ENCODE measurements at places on chromosomes 12 and 14.

- DNase-seq = no peak
These were observed 4.1 kb downstream of the TRHDE start for GRCh38 chr12:72276181-72276805.

DNA sequence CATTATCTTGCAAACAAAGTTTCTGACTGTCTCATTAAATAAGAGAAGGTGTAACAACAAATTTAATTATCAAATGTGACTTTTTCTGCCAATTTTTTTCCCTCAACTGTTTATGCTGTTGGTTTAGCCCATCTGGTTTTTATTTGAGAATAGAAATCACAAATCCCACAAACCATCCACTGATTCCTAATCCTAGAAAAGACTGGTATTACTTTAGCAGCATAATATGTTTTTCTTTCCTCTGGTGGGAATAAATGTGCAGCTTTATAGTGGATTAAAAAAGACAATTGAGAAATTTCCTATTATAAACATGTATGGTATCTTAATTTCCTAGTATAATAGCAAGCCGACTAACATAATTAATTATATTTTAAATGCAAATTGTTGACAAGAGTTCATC, 257.9 kb upstream of the FOXN3 start:
- DNase-seq = peak; percentile 18

- peak; percentile 13 for DNase-seq
These were observed 19.4 kb downstream of the UTP20 start for GRCh38 chr12:101299346-101299745.

- DNase-seq = peak; percentile 6
These were observed 11.1 kb upstream of the RTL1 start for GRCh38 chr14:100914597-100915021.

DNA sequence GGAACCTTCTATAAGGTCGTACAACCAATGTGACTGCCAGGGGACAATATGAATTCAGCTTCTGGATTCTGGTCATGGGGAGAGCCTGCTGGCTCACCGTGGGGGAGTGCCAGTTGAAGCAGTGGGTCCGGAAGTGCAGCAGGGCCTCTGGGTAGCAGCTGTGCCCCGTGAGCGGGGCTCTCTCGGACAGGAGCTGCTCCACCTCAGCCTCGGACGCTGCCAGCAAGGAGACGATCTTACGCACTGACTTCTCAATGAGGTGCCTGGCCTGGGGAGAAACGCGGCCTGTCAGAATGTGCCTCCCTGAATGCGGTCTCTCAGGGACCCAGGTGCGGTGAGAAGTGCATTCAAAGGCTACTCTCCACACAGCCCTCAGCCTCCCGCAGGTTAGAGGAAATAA, 42.0 kb downstream of the LGMN start:
- DNase-seq = no peak

DNA sequence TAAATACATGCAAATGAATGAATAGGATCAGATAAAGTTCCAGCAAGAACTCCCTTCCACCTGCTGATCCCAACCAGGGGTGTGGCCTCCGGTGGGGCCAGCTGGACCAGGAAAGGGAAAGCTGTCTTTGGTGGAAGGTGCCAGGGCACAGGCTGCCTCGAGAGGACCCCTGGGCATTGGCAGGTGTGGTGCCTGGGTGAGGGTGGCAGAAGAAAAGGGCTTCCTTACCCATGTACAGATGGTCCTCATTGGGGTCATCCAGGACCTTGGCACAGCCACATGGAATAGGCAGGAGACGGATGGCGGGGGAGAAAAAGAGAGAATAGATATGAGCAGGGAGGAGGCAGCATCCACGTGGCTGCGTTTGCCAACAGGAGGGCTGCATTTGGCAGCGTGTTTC, 36.4 kb downstream of the CAMKK2 start:
- DNase-seq = no peak

DNA sequence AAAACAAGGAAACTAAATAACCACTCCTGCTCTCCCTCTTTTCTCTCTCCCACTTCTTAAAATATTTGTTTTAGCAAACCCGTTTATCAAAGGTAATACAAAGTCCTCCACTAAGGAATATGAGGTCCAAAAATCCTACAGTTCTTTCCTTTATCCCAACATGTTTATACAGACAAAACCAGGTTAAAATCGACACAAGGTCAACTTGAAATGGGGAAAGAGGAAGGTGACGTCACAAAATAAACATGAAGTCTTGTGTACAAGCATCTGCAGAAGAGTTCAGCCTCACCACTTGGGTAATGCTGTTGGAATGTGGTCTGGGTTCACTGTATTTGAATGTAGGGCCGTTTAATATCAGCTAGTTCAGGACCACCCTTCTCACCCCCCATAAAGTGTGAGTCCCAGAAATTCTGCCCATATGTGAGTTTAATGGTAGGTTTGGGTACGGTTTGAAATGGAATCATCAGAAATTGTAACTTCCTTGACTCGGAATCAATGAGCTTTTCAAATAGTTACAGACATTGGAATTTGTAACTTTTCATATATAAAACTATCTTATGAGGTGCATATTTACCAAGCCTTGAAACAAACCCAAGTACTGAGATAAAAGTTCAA, 120.0 kb upstream of the SLC38A2 start:
- peak; percentile 29 for DNase-seq

- DNase-seq = no peak
These were observed 26.7 kb upstream of the G2E3 start for GRCh38 chr14:30532264-30532663.

GRCh38 chr14:56339855-56340701, 221.9 kb downstream of the PELI2 start:
- DNase-seq = peak; percentile 89

DNA sequence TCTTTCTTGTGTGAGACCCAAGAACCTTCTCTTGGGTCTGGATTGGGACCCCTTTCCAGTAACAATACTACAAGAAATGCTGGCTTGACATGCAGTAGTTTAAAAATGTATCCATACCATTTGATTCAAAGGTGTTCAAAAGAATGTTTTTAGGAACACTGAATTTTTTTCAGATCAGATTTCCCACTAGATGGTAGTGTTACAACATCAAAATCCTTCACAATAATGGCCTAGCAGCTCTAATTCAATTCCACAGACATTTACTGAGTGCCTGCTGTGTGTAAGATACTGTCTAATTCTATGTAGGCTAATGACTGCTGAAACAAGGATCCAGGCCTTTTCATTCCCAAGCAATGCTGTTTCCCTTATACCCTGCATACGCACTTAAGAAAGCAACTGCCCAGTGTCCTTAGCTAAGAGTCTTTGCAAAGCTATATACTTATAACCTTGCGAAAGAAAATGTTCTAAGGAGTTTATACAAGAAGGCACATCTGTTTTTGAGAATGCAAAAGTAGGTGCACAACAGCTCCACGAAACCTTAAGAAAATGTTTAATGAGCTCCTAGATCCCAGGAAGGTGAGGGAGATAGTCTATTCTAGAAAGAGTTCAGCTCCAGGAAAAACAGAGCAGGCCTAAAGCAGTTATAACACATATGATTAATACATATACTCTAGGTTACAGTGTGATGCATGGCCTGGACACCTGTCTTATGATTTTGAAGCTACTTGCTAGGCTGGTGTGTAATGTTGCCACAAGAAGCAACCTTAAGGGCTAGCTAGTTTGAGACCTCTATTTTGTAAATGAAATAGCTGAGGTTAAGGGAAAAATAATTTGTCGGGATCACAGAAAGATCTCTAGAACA, 50.9 kb upstream of the PKP2 start:
- DNase-seq = no peak

DNA sequence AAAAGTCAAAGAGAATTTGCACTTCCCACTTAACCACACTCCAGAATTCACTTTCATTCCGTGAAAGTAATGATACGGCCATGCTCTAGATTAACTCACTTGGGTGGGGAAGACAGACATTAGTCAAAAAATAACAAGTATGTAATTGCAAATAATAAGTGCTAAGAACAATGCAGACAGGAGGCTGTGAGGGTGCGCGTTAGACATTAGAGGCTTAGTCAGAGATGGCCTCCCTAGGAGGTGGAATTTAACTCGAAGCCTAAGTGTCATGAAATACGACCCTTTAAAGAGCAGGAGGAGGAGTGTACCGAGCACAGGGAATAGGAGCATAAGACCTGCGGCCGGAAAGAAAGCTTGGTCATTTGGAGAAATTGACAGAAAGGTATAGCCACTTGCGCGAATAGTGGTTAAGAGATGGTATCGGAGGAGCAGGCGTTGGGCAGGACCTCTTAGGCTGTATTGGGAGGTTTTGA, 628 bp downstream of the SNRPF start:
- peak; percentile 25 for DNase-seq

- DNase-seq = peak; percentile 22
These were observed 117.8 kb downstream of the DUSP6 start for GRCh38 chr12:89234324-89235114.

DNA sequence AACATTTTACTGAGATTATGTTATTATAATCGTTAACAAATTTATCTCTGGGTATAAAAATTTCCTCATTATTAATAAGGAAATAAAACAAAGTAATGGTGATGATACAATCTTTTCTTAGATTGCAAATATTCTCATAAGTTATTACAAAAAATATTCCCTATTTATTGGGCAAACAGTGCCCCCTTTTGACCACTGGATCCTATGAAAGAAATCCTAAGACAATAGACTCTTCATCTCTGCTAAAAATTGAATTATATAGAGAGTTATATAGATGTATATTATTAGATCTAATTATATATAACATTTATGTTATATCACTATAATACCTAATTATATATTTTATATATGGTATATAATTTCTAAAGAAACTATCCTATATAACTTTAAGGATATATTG, 94.2 kb upstream of the FGD4 start:
- DNase-seq = no peak

DNA sequence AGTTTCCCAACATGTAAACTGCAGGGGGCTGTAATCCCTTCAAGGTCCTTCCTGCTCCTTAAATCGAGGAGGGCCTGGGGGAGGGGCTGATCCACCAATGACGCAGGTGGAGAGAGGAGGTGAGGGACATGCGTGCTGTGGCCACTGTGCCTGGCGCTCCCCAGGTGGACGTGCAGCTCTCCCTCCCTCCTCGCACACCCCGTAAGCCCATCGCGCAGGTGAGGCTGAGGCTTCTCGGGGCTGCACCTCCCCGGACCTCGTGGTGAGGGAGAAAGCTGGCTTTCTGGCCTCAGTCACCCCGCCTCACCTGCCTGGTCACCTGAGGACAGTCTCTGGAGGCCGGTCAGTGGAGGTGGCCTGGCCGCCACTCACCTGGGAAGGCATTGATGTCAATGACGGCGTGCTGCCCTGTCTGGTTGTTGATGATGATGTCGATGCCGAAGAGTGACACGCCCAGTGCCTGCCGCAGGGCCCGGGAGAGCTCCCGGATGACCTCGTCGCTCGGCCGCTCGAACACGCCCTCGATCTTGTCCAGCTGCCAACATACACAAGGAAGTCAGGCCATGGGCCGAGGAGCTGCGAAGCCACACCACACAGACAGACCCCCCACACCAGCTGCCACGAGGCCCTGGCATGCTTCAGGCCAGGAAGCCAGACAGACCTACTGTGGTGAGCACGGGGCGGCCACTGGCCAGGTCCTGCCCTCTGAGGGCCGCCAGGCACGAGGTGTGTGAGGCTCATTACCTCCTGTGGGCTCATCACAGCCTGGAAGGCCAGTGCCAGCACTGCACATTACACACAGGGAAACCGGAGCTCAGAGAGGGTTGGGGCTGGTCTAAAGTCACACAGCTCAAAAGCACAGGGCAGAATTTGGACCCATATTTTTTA, 23.3 kb downstream of the CHGA start:
- peak; percentile 46 for DNase-seq

- DNase-seq = no peak
These were observed 64.7 kb upstream of the ZFP36L1 start for GRCh38 chr14:68857516-68858070.

DNA sequence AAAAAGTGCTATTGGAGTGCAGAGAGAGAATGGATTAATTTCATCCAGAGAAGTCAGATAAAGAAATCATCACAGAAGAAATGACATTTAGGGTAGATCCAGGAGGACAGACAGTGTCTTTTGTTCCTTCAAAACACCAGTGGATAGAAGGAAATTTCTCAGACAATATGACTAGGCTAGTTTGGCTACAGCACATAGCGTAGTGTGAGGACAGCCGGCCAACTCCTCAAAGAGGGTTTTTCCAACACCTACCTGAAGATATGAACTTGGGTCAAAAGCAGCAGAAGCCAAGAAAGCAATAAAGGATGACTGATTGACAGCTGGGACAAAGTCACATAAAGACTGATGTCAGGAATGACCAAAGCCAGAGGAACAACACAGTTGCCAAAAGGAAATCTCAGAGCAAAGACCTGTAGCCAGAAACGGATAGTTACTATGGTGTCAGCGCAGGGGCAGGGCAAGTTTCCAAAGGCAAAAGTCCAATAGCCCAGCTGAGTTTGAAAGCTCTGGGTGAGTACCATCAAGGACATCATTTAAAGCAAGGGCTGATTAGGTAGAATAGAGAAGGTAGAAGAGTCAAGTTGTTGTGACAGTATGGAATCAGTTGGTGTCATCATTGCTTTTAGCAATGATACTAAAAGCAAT, 58.7 kb upstream of the PDE3A start:
- no peak for DNase-seq

GRCh38 chr14:68953196-68953555, 25.9 kb downstream of the ACTN1 start:
- DNase-seq = no peak

- DNase-seq = peak; percentile 21
These were observed 35.7 kb downstream of the FOXA1 start for GRCh38 chr14:37559386-37559785.

DNA sequence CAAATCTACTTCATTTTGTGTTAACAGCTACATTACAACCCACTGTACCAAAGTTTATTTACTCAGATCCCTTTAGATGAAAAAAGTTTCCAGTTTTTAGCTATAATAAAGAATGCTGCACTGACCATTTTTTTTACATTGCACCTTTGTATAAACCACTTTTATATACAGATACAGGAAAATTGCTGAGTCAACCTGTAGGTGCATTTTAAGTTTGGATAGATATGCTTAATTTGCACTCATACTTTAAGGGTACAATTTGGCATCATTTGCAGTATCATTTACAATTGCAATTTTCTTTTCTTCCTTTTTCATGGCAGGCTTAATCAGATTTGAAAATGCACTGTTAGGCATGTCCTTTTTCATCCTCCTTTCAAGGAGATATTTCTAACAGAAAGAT, 257.8 kb upstream of the LMO3 start:
- no peak for DNase-seq
